HCT116 (cell line): ENCODE measurements at places on chromosomes 2 and 18.

DNA sequence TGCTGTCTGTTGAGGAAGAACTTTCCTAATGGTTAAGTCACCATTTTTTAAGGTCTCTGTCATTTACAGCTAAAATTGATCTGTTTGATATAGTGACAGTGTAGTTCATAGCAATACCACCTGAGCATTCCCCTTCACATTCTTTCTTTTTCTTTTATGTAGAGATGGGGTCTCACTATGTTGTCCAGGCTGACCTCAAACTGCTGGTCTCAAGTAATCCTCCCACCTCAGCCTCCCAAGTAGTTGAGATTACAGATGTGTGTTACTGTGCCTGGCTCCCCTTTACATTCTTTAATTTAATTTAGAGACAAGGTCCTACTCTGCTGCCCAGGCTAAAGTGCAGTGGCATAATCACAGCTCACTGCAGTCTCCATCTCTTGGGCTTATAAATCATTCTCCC is 72.7 kb upstream of the ACVR1 start:
- DNase-seq = no peak

DNA sequence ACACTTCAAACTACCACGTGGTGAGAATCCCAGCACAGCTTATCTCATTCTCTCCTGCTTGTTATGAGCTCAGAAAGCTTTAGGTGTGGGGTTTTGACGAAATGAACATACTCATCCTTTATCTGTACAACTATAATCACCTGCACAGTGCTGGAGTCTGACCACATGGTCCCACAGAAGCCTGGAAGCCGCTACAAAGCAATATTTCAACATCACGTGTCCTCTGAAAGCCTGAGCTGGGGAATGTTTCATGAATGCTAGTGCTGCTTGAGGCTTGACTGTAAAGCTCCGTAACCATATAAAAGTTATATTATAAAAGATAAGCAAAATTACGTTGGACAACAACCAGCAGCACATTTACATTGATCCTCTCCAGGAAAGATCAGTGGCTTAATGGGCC is 43.9 kb downstream of the PIEZO2 start:
- DNase-seq = no peak

DNA sequence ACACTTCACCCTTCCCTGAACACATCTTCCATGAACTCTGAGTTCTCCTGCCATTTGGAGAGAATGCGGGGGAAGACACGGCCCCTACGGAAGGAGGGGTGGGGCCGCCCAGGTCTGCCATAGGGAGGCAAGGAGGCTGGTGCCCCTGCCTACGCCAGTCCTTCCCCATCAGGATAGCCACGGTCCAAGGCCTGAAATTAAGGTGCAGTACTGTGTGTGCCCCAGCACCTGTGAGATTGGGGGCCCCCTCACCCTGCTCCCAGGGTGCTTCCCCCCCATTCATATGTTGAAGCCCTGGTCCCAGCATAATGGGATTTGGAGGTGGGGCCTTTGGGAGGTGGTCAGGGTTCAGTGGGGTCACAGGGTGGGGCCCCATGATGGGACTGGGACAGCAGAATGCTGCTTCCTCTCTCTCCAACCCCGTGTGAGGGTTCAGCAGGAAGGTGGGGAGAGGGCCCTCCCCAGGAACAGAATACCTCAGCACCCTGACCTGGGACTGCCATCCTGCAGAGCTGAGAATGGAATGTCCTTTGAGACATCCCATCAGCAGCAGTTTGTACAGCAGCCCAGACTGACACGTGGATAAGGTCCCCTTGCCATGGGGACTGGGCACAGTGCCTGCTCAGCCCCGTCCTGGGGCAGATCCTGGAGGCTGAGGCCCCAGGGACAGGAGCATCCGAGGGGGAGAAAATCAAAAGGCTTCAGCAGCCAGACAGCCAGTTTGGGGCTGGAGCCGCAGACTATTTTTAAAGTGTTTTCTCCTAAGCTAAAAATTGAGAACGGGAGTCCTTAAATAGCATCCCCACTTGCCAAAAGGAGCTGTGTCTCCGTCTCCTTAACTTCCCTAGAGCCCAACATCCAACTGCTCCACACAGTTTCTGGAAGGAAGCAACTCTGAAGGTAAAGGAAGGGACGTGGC is 105.1 kb downstream of the NDUFA10 start:
- DNase-seq = no peak

- no peak for DNase-seq
Observed at GRCh38 chr18:48548011-48548771, 9.4 kb downstream of the CTIF start.

DNA sequence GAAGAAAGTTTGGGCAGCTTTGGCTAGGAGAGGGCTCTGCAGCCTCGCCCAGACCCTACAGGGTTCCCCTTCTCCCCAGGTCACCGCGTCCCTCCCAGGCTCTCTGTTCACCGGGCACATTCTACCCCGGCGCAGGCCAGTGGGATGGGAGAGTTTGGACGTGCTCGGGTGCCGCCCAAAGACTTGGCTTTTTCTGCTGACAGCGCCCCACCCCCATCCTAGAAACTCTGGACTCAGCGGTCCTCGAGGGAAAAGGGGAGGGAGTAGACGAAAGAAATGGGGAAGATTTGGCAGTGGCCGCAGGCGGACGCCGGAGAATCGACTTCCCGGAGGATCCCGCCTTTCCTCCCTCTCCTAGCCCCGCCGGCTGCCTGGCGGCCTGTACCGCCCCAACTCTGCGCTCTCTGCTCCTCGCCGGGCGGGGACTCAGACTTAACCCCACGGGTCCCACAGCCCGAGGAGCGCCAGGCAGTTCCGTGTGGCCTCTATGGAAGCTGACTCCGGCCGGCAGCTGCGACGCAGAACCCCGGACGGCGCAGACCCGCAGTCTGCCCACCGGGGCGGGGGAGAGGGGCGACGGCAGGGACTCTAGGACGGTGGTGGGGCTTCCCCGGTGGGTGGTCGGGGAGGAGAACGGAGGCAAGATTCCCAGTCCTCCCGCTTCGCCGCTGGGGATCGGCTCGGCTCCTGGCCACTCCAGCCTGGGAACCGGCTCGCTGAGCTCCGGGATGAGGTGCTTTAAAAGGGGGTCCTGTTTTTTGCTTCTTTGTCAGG is 863 bp upstream of the SIX2 start:
- no peak for DNase-seq

- DNase-seq = no peak
Observed at GRCh38 chr2:234286956-234287355, 209.9 kb downstream of the ARL4C start.

DNA sequence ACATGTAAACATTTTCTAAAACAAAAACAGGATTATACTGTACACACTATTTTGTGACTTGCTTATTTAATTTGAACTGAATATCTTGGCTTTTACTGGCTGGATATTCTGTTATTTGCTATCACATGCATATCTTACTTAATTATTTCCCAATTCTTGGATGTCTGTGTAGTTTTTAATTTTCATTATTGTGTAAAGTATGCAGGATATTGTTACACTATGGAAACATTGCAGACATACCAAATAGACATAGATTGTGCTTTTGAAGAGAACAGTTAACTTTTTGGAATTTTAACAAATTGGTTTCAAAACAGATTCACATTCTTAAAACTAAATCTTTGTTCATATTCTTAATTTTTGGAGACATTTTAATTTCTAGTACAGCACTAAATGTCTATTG is 2.1 kb downstream of the PHOSPHO2 start:
- DNase-seq = no peak
